ENCODE measurements at places on chromosomes 13 and 19. TPM values are rescaled to one million over a fixed set of nuclear protein-coding genes. Genes with fewer than 3 reads are reported as not detected.
A peak's percentile ranks its signal among the peaks of the same experiment; 100 is the strongest.

GRCh38 chr19:1616396-1616795 lies 11.1 kb upstream of the UQCR11 start:
- DNase-seq, result no peak

DNA sequence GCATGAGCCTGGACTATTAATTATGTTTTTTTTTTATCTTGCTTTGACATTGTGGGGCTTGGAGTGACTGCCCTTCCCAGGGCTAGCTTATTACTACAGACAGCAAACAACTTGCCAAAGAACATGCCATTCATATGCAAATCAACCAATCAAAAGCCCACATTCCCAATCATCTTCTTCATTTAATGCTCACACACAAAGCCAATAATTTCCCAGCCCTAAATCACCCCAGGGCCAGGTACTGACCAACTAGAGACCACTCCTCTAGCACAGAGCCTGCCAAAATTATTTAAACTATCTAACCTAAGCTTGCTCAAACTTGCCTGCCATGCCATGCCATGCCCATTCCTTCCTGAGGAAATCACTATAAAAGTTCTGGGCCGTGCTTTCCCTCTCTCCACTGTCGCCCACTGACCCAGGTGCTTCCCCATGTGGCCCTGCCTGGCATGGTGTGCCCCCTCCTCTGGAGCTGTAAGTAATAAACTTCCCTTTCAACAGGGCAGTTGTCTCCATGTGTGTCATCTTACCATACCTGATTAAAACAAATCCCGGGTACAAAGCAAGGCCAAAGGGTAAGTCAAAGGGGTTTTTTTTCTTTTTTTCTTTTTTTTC lies 15.7 kb downstream of the PBX4 start:
- DNase-seq, result no peak

- peak; percentile 16 for DNase-seq
These were observed 72.4 kb upstream of the TSC22D1 start for GRCh38 chr13:44648392-44649103.

DNA sequence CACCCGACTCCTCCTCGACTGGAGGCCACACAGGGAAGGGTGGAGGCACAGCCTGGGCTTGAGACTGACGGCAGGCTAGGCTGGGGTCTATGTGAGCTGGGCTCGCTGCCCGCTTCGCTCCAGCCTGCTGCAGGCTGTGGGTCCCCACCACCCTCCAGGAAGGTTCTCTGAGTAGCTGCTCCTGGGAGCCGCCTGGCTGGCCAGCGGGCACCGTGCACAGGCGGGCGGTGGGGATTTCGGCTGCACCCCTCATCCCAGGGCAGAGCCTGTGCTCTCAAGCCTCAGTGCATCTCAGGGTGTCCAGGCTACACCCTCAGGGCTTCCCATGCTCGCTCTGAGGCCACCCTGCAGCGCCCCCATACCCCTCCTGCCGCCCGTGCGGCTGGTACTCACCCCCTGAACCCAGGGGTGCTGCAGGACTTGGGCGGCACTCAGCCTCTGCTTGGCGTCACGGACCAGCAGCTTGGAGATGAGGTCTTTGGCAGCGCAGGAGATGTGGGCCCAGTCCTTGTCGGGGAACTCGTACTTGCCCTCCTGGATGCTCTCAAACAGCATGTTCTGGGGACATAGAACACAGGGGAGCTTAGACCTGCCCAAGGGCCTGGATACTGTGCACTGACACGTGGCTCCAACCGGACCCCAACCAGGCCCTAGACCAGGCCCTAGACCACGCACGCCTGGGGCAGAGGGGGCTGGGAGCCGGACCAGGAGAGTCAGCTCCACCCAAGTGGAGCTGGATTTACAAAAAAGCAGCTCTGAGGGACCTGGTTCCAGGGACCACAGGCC lies 10.2 kb downstream of the MKNK2 start:
- DNase-seq, result no peak

DNA sequence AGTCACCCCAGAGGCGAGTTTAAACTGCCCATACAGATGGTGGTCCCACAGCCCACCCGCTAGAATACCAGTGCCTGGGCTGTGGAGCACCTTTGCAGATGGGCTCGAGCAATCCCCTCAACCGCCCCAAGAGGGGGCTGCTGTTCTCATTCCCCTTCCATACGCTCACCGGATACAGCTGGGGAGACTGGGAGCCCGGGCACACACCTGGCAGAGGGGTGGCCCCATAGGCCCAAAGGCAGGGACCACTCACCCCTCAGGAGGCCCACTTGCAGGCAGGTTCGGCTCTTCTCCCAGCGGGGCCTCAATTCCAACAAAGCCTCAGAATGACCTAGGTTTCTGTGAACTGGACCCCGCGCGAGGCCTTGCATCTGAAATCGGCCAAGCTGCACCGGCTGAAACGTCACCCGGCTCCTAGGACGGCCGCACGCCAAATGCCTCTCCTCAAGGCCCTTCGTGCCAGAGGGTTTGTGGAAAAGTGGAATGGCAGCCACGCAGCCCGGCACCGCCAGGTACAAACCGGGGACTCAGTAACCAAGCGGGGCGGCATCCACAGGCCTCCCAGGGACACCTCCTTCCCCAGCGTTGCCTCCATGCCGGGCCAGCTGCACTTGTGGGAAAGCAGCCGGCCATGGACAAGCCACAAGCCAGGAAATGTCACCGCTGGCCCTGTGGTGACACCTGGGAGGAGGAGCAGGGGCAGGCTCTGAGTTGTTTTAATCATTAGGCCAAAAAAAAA lies 18.7 kb downstream of the MLLT1 start:
- peak; percentile 54 for DNase-seq

- DNase-seq, result no peak
These were observed 47.9 kb downstream of the DCT start for GRCh38 chr13:94431574-94431973.

TMC4 gene
- 94.4 TPM for polyA plus RNA-seq

GIPC3 gene
- 0.19 TPM for polyA plus RNA-seq

GRCh38 chr13:105471673-105472072 lies 1063.8 kb downstream of the EFNB2 start:
- DNase-seq, result no peak

DNA sequence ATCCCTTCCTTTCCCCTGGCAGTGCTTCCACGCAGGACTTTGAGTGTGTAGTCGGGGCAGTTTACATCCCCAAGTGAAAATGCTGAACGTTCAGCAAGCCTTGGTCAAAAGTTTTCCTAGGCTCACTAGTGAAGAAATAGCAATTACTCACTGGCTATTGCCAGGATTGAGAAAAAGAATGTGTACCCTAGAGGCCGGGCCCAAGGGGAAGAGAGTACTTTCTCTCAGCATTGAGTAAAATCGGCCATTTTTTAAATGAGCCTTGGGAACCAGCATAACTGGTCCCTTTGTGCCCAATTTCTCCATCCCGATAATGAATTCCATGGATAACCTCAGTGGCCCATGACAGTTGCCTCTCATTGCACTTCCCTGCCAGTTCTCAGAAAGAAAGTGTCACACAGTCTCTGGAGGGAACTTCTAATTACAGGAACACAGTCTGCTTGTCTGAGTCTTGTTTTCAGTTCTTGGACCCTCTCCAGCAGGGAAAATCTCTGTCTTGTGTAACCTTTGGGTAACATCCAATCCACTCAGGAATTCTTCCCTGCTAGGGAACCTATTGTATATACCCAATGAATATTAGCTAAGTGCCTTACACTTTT lies 7.3 kb upstream of the OR7D2 start:
- DNase-seq, result no peak

DNA sequence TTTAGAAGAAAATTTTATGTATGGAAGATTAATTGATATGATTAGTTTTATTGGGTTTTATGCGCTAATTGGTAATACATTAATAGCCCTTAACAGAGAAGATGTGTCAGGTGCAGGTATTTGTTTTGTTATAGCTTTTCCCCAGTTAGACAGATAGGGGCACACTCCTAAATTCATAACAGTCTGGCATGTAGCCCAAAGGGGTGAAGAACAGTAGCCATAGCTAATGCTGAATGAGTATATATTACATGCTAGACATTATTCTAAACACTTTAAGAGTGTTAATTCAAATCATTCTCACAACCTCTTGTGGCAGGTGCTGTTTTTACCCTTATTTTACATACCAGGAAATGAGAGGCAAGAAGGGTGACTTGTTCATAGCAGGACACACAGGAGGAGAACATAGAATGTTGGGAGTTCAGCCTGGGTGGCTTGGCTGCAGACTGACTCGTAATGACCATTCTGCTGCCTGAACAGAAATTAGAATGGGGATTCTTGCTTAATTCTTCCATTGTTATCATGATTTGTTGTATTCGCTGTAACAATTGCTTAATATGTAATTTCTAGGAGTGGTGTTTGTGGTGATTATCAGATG lies 20.1 kb downstream of the PCCA start:
- no peak for DNase-seq

RABAC1 gene
- polyA plus RNA-seq, result 395 TPM

DNA sequence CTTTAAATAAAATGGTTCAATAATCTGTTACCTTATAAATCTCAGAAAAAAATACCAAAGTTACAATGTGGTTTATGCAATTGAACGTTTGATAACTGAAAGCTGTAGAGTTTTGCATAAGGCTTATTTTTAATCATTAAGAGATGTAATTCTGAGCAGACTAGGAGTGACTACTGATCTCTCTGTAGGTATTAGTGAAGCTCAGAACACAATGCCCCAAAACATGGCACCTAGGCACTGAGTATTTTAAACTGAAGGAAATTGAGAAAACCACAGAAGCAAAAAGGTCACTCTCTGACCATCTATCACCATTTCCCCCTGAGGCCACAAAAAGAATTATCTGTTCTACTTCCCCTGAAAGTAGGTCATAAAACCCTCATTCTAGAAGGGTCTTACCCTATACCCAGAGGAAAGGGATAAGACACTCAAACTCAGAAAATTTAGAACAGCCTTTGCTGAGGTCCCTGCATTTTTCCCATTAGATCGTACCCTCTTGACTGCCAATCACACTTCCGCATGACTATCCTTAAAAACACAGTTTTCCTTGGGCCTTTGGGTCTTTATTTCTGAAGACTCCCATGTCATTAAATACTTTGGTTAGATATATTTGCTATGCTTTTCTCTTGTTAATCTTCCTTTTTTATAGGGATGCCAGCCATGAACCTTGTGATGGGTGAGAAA lies 158.1 kb downstream of the PCDH9 start:
- no peak for DNase-seq

- no peak for DNase-seq
These were observed at the start of gene ARHGEF18 for GRCh38 chr19:7348587-7349230. Gene ARHGEF18 (plus strand): TSS chr19:7348937. CDS start chr19:7362891, 13,954 bp downstream.

DNA sequence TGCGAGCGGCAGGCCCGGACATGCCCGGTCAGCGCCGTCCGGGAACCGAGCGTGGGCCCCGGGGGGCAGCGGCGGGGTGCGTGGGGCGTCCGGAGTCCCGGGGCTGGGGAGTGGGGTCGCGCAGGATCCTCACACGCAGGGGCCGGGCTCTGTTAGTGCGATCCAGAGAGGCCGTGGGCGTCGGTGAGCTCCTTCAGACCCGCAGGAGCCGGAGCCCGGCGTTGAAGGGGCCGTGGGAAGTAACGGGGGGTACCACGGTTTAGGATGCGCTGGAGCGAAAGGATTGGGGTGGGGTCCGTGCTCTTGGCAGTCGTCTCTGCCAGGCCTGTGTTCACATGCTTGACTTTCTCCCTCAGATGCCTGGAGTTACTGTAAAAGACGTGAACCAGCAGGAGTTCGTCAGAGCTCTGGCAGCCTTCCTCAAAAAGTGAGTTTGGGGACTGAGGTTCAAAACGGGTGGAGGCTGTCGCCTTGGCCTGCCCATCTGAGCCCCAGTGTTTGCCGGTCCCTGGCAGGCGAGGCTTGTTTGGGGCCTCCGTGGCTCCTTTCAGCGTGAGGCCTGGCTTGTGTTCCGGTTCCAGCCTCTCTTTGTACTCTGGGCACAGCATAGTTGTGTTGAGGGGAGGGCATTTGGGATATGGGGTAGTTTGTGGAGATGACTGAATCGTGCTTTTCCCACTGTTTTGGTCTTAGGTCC lies 512 bp downstream of the RPS19 start:
- no peak for DNase-seq

- no peak for DNase-seq
These were observed 520.8 kb upstream of the MIR17HG start for GRCh38 chr13:90826688-90827087.

DNA sequence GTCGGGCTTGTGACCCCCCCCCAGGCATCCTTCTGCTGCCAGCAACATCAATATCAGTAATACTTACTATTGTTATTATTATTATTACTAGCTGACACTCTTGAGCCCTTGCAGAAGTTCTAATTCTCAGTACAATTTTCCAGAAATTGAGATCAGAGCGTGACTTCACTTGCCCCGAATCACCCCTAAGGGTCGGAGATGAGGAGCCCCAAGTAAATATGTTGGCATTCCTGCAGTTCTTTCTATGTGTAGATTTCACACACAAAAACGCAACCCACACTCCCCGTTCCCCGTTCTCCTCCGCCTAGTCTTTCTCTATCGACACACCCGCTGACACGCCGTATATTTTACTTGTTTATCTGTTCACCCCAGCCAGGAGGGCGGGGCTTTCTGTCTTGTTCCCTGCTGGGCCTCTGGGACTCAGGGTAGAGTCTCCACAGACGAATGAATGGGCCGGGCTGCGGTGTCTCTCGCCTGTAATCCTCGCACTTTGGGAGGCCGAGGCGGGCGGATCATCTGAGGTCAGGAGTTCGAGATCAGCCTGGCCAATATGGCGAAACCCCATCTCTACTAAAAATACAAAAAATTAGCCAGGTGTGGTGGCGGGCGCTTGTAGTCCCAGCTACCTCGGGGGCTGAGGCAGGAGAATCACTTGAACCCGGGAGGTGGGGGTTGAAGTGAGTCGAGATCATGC lies 14.7 kb downstream of the TLE5 start:
- peak; percentile 93 for DNase-seq

ELAVL1 gene
- 89.9 TPM for polyA plus RNA-seq

DNA sequence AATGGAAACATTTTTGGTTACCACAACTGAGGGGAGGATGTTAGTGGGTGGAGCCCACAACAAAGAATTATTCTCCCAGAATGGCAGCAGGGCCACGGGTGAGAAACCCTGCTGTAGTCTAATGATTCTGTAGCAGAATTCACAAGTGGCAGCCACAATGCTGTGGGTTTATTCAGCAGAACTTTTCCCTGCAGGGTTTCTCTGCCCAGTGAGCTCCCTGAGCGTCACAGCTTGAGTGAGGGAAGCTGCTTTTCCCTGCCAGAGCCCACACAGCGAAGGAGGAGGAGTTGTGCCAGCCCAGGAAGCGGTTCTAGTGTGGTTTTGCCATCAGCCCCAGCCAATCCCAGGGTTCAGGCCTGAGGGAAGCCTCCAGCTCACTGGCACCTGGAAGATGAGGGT lies 4.4 kb downstream of the ATP12A start:
- DNase-seq, result no peak

GRCh38 chr19:46615966-46616365 lies 8.9 kb downstream of the PTGIR start:
- no peak for DNase-seq

DNA sequence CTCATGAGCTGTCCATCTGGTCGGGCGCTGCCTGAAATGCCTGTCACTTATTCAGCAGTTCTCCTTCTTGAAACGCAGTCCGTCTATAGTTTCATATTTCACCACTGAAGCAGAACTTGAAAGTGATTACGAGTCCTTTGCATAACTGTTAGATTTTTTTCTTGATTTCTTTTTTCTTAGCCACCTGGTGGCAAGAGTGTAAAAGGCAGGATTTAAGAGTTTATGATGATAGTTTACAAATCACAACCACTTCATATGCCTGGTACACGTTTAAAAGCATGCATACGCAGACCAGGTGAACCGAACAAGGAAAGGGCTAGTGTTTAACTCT lies 45.8 kb downstream of the GGACT start:
- DNase-seq, result no peak

Measured in hepatocyte (in vitro differentiated cells).